ENCODE measurements at places on chromosomes 11 and 22.

- DNase-seq: no peak
Observed at GRCh38 chr11:101407324-101407723, 176.5 kb downstream of the TRPC6 start.

DNA sequence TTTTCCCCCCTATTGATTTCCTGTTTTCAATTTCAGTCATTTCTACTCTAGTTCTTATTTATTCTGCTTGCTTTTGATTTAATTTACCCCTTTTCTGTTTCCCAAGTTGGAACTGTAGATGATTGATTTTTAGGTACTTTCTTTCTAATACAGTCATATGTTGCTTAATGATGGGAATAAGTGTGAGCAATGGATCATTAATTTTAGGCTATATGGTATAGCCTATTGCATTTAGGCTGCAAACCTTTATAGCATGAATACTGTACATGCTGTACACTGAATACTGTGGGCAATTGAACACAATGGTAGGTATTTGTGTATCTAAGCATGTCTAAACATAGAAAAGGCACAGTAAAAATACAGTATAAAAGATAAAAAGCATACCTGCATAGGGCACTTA, 44.9 kb downstream of the DDX10 start:
- no peak for DNase-seq

- no peak for DNase-seq
Observed at GRCh38 chr11:1198561-1199240, 24.2 kb upstream of the MUC5B start.

GRCh38 chr11:102452461-102453301, at the start of gene TMEM123:
TMEM123 (minus strand) TSS chr11:102452765; CDS start chr11:102452623, 142 bp downstream.
- DNase-seq: peak; percentile 86

- DNase-seq: no peak
Observed at GRCh38 chr11:68550485-68550817, 89.9 kb downstream of the PPP6R3 start.

DNA sequence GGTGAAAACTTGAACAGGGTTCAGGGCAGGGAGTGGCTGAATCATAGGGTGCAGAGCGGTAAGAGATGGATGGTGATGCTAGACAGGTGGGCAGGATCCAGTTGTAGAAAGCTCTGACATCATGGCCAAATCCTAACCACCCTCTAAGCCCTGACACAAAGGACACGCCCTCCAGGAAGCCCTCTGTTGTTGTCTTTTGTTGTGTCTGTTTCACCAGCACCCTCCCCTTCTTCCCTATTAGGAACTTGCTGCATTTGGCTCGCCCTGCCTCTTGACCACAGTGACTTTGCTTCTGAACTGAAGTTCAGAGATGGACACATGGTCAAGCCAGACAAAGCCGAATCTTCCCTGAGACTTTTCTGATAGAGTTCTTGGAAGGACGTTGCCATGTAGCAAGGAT, 14.2 kb upstream of the APOL6 start:
- DNase-seq: no peak

DNA sequence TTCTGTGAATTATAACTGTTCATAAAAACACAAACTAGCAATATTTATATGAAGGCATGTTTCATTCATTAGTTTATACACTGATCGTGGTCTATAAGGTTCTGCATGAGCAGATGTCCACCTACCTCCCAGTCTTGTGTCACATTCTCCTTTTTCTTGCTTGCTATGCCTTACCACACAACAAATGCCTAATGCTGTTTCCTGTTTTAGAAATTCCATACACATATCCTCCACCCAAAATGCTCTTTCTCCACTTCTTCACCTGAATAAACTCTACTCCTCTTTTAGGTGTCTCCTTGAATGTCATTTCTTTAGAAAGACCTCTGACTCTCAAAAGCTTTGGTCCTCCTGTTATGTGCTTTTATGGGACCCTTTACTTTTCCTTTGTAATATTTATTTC, 88.9 kb downstream of the BDNF start:
- DNase-seq: no peak

DNA sequence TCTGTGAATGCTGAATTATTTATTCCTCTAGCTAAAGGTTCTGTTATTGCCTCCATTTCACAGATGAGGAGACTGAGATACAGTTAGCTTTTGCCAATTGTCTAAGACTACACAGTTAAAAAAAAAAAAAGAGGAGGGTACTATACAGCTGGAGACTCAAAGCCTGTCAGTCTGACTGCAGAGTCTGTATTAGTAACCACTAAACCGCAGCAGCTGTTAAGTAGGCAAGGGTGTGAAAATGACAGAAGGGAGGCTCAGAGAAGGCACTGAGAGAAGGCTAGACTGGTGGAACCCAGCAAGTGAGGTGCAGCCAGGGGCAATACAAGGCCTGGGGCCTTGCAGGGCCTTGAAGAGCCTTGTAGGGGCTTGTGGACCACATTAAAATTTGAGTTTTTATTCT, 181.2 kb downstream of the CSNK2A3 start:
- DNase-seq: no peak

- peak; percentile 45 for DNase-seq
Observed at GRCh38 chr11:122628810-122629555, 26.5 kb upstream of the UBASH3B start.

GRCh38 chr11:131669401-131669780, 299.0 kb downstream of the NTM start:
- DNase-seq: no peak

- DNase-seq: no peak
Observed at GRCh38 chr11:1632053-1632714, 2.6 kb downstream of the KRTAP5-5 start.
